ENCODE measurements at places on chromosomes 4 and X.
A peak's percentile ranks its signal among the peaks of the same experiment; 100 is the strongest.

DNA sequence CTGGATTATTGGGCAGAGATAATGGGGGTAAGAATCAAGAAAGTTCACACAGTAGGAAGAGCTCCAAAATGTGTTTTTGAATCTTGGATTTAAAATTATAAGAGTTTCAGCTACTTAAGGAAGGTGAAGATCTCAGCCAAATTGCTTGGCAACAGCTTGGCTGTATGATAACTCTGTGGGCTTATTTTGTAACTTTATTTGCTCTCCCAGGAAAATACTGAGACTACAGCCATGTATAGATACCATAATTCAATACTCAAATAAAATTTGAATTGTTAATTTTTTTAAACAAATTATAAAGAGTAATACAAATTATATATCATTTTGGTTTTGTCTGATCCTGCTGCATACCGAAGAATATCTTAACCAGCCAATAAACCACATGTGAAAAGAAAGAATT is 129.5 kb upstream of the INPP4B start:
- no peak overlapping the region for H3K27ac ChIP-seq
- no peaks in the 10 kb centered on the region for H3K36me3 ChIP-seq
- no peaks in the 10 kb centered on the region for H3K4me1 ChIP-seq
- H3K4me3 ChIP-seq, result no peak overlapping the region

DNA sequence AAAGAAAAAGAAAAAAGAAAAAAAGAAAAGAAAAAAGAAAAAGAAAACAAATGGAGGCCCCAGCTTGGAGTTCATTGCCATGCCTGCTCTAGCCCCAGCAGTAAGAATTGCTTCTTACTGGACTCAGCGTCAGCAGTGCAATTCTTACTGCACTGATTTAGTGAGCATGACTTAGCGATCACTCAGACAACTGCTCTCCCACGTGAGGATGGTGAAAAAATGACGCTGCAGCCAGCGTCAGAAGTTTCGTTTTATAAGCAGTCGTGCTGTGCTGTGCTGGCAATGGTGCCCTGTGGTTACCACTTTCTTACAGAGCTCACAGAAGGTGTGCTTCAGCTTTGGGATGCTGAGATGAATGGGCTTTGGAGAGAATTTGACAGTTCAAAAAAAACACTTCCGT is 68.3 kb upstream of the DDX3X start:
- no peak for DNase-seq
- H3K4me3 ChIP-seq, result no peak overlapping the region
- H3K36me3 ChIP-seq, result no peaks in the 10 kb centered on the region
- peaks cover 7% of the 10 kb centered on the region for H3K27me3 ChIP-seq
- H3K27ac ChIP-seq, result no peak overlapping the region
- H3K4me1 ChIP-seq, result no peaks in the 10 kb centered on the region

DNA sequence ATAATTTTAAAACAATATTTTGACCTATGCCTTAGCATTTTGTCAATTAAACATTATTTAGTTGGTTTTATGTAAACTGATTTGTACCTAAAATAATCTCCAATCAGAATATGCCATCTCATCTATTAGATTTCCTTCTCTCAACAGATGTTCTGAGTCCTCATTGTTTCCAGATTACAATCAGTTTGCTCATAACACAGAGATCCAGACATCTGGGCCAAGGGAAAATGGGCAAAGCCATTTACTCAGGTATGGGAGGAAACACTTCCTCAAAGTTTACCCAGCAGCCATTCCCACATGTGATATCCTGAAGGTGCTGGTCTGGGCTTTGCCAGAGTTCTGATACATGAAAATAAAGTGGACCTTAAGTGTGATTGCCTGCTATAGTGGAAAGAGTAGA is 217.9 kb upstream of the GPC4 start:
- no peak for DNase-seq
- H3K36me3 ChIP-seq, result no peaks in the 10 kb centered on the region
- H3K4me1 ChIP-seq, result no peaks in the 10 kb centered on the region
- H3K27ac ChIP-seq, result no peak overlapping the region
- no peak overlapping the region for H3K4me3 ChIP-seq
- no peaks in the 10 kb centered on the region for H3K27me3 ChIP-seq

DNA sequence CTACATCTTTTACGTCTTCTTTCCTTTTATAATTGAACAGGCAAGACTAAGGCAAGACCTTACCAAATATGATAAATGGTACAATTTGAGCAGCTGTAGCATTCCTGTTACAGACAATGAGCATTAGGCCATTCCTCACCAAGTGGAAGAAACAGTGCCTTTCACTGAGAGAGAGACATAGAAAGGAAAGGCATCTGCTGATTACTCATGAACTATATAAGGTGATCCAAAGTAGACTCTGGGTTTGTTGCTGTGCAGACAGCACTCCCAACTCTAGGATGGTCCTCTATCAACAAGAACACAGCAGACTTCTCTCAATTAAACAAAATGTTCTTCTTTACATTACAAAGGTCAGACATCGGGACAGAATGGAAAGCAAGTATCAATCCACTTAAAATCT is 91.9 kb downstream of the FAM13A start:
- H3K4me3 ChIP-seq, result no peak overlapping the region
- no peak for DNase-seq
- H3K27ac ChIP-seq, result no peak overlapping the region
- no peaks in the 10 kb centered on the region for H3K27me3 ChIP-seq
- H3K36me3 ChIP-seq, result no peaks in the 10 kb centered on the region

- H3K27me3 ChIP-seq, result peaks cover 86% of the 10 kb centered on the region
- no peaks in the 10 kb centered on the region for H3K4me1 ChIP-seq
- no peaks in the 10 kb centered on the region for H3K36me3 ChIP-seq
- H3K27ac ChIP-seq, result no peak overlapping the region
Observed at GRCh38 chrX:25019707-25020390, 4.1 kb upstream of the ARX start.

DNA sequence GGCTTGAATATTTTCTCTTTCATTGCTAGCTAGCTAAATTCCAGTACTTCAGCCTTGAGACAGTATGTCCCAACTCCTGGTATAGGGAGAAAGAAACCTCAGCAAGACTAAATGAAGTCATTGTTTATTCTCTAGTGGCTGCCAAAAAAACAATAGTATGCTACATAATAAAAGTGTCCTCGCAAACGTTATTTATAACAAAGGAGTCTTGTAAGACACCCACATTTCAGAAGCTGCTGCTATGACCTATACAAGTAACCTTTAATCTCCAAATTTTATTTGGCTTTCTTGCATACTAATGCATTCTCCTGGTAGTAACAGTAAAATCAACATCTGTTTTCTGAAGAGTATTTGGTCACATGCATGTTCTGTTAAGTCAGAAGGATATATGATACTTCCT is 28.8 kb downstream of the NEK1 start:
- H3K4me1 ChIP-seq, result no peaks in the 10 kb centered on the region
- no peak overlapping the region for H3K27ac ChIP-seq
- H3K27me3 ChIP-seq, result no peaks in the 10 kb centered on the region

DNA sequence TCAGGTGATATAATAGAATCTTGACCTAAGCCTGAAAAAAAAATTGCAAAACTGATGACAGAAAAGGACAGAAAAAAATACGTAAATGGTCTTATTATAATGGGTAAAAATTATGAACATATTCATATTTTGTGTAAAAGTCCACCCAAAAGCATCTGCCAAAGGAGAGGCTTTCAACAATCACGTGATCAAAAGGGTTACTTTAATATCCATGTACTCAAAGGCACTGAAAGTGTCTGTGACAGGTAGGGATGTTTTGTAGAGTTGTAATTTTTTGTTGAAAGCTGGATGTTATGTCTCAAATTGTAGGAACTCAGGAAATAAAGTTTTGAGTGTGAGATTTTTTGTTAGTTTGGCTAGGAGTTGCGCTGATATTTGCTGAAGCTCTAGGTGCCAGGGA is 144.8 kb upstream of the GALNTL6 start:
- no peaks in the 10 kb centered on the region for H3K4me1 ChIP-seq
- H3K4me3 ChIP-seq, result no peak overlapping the region
- no peaks in the 10 kb centered on the region for H3K36me3 ChIP-seq
- no peak overlapping the region for H3K27ac ChIP-seq

GRCh38 chr4:62018537-62018936 is 818.4 kb downstream of the ADGRL3 start:
- no peaks in the 10 kb centered on the region for H3K36me3 ChIP-seq
- H3K27ac ChIP-seq, result no peak overlapping the region
- H3K4me1 ChIP-seq, result no peaks in the 10 kb centered on the region

DNA sequence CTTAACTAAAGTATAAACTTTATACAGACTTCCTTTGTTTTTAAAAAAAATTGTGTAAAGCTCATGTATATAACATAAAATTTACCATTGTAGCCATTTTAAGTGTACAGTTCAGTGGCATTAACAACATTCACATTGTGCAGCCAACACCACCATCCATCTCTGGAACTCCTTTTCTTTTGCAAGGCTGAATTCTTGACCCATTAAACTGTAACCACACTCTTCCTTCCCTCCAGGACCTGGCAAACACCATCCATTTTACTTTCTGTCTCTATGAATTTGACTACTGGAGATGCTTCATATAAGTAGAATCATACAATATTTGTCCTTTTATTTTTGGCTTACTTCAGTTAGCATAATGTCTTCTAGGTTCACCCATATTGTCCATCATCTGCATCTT is 104.7 kb downstream of the RASL11B start:
- no peak for DNase-seq
- H3K4me3 ChIP-seq, result no peak overlapping the region
- no peaks in the 10 kb centered on the region for H3K27me3 ChIP-seq

GRCh38 chr4:20037745-20038144 is 214.0 kb upstream of the SLIT2 start:
- no peaks in the 10 kb centered on the region for H3K36me3 ChIP-seq
- no peak overlapping the region for H3K4me3 ChIP-seq
- no peak overlapping the region for H3K27ac ChIP-seq

GRCh38 chr4:144970597-144970996 is 127.4 kb downstream of the ANAPC10 start:
- H3K27me3 ChIP-seq, result no peaks in the 10 kb centered on the region
- H3K27ac ChIP-seq, result no peak overlapping the region
- no peak for DNase-seq

DNA sequence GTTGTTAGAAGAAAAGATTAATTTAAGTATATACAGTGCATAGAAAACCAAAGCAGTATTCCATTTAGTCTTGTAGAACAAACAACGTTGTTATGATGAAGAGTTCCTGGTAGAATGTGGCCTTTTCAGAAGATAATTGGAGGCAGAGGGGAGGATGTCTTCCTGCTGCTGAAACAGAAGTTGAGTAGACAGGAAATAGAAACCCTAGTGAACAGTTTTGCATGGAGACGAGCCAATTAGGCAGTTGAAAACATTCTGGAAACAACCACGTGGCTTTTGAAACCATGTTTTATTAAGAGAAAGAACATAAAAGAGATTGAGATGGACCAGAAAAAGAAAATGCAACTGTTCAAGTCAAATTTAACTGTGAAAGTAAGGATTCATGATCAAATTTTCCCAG is 325.2 kb downstream of the CAMK2D start:
- no peak overlapping the region for H3K4me3 ChIP-seq
- no peaks in the 10 kb centered on the region for H3K27me3 ChIP-seq
- no peak for DNase-seq
- no peaks in the 10 kb centered on the region for H3K36me3 ChIP-seq

GRCh38 chr4:36213977-36214376 is 30.3 kb downstream of the ARAP2 start:
- no peaks in the 10 kb centered on the region for H3K27me3 ChIP-seq
- no peaks in the 10 kb centered on the region for H3K36me3 ChIP-seq
- DNase-seq, result no peak

- no peaks in the 10 kb centered on the region for H3K27me3 ChIP-seq
- H3K36me3 ChIP-seq, result no peaks in the 10 kb centered on the region
- H3K4me3 ChIP-seq, result no peak overlapping the region
- H3K27ac ChIP-seq, result peak overlapping the region; percentile 25
- DNase-seq, result peak; percentile 93
Observed at GRCh38 chr4:140343303-140343702, 30.1 kb upstream of the SCOC start.

DNA sequence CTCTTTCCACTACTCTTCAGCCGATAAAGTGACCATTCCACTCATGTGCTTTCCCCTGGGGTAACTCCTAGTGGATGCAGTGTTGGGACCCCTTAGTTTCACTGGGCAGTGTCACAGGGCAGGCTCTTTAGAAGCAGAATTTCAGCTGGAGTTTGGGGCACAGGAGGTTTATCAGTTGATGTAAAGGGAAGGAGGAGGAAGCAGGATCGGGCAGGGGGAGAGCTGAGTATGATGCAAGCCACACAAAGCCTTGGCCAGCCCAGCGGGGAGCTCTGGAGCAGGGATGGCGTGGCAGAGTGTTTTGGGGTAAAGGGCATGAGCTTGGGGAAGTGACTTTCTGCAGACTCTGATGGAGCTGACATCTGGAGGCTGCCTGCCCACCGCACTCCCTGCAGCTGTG is 19.3 kb downstream of the WDR13 start:
- no peaks in the 10 kb centered on the region for H3K36me3 ChIP-seq
- no peaks in the 10 kb centered on the region for H3K27me3 ChIP-seq
- H3K4me1 ChIP-seq, result no peaks in the 10 kb centered on the region
- no peak overlapping the region for H3K4me3 ChIP-seq
- H3K27ac ChIP-seq, result no peak overlapping the region
- DNase-seq, result no peak

GRCh38 chr4:5976431-5976830 is 41.8 kb downstream of the C4orf50 start:
- no peak for DNase-seq
- H3K36me3 ChIP-seq, result no peaks in the 10 kb centered on the region
- no peak overlapping the region for H3K4me3 ChIP-seq
- H3K27ac ChIP-seq, result no peak overlapping the region

DNA sequence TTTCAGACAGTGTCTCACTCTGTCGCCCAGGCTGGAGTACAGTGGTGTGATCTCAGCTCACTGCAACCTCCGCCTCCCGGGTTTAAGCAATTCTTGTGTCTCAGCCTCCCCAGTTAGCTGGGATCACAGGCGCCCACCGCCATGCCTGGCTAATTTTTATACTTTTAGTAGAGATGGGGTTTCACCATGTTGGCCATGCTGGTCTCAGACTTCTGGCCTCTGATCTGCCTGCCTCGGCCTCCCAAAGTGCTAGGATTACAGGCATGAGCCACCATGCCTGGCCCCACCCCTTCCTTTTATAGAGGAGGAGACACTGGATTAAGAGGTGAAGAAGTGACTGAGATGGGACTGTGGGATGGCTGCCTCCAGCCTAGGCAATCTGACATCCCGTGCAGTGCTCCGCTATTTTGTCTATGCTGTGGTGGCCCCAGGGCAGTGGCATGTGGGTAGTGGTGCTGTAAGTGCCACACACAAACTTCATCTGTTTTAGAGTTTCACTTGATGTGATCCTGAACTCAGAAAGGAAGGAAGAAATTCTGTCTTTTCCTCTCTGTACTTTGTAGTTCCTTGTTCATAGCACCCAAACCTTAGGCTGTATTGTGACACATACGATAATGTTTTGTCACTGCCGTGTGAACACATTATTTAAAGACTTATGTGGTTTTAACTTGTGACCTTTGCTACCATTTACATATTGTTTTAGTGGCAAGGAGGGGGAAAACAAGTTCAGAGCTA is 48.9 kb downstream of the FNIP2 start:
- H3K4me1 ChIP-seq, result peaks cover 13% of the 10 kb centered on the region
- H3K36me3 ChIP-seq, result no peaks in the 10 kb centered on the region
- H3K27ac ChIP-seq, result peak overlapping the region; percentile 78
- no peak for DNase-seq
- H3K4me3 ChIP-seq, result no peak overlapping the region
- H3K27me3 ChIP-seq, result no peaks in the 10 kb centered on the region
